ENCODE measurements at places on chromosomes 2 and 18.

GRCh38 chr2:9967053-9967775, 15.7 kb downstream of the GRHL1 start:
- DNase-seq: no peak

- DNase-seq: no peak
Measured at GRCh38 chr2:222955008-222955407, 94.2 kb downstream of the ACSL3 start.

- no peak for DNase-seq
Measured at GRCh38 chr2:60717691-60718090, 38.4 kb upstream of the PAPOLG start.

DNA sequence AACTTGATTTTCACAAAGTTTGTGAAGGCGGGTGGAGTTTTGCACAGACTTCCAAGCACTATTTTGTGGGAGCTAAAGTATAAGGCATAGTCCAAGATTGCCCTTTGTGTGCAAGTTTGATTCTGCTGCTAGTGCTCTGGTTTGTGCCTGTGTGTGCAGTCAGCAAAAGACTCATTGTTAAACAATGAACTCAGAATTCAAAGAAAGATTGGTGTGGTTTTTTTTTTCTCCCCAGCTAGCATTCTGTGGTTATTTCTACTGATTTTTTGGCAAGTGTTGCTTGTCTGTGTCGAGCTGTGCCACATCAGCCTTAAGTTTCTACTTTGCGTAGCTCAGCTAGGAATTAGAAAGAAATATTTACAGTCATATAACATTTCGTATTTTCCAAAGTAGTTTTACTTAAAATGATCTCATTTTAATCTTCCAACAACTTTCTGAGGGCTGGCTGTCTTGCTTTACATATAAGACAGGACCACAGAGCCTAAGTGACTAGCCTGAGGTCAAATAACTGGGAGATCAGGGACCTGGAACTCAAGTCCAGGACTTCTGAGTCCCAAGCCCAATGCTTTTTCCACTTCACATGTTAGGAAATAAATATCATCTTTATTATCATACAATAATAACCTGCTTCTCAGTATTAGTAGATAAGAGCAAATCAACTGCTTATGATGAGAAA, 69.8 kb downstream of the BABAM2 start:
- no peak for DNase-seq

DNA sequence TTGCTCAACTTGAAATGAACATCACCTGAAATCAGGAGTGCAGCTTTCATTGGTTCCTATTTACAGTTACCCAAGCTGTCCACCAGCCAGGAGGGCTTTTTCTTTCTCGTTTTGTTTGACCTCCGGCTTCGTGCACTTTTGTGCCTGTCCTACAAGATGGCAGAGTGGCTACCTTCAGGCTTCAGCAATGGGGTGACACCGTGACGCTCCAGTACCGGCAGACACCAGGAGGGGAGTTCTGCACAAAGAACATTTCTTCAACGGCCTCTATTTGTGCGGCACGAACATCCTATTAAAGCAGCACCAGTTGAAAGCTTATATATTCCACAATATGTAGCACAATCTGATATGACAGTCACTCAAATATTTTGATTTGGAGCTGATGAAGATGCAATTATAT, 18.3 kb downstream of the RNASEH1 start:
- DNase-seq: no peak

GRCh38 chr2:9703701-9704221, 73.0 kb upstream of the YWHAQ start:
- no peak for DNase-seq

DNA sequence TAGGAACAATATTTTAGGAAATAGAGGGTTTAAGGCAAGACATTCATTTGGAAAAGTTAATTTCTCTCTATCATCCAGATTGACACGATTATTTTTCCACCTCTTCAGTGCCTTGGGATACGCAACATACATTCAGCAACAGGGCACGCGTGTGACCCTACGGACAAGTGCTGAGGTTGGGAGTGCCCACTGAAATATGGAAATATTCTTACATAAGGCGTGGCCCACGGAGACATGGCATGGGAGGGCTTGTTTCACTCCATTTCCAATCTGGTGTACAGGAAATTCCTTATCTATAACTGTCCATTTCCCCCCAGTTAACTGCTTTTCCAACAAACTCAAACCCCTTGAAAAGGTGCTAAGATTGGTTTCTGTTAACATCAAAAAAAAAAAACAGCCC, 20.9 kb upstream of the KIDINS220 start:
- no peak for DNase-seq

DNA sequence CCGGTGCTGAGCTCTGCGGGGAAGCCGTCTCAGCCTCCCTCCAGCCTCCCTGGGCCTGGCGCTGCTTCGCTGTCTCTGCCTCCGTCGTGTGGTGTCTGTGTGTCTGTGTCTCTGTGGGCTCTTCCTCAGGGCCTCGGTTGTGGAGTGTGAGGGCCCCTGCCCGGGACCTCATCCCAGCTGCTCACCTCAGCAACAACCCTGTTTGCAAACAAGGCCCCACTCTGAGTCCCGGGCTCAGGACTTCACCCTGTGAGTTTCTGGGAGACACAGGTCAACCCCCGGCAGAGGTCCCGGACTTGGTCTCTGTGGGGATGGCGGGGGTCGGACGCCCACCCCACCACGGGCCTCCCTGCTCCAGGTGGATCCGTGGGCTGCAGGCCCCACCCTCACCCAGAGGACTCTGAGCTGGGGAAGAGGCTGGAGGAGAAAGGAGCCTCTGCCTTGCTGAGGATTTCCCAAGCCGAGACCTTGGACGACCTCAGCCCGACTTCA, 127.4 kb upstream of the CTDP1 start:
- DNase-seq: no peak

GRCh38 chr2:113407446-113408099, 29.9 kb upstream of the ZNG1B start:
- DNase-seq: no peak

- DNase-seq: no peak
Measured at GRCh38 chr2:123597988-123598387, 427.1 kb upstream of the CNTNAP5 start.

- DNase-seq: no peak
Measured at GRCh38 chr2:181164699-181165098, 184.3 kb downstream of the UBE2E3 start.

DNA sequence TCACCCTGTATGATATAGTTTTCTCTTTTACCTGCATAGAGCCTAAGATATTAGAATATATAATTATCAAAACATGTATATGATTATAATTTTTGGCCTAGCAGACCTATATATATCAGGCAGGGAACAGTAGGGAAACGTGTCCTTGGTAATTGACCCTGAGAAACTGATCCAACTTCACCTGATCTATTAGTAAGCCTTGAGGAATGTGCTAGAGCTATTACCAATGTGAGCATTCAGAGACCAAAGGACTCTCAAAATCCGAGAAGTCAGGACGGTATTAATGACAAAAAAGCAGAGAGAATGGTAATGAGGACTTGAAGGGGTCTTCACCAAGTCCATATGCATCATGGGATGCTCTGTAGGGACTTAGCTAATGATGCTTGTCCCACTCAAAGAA, 571.9 kb downstream of the CPS1 start:
- DNase-seq: no peak

DNA sequence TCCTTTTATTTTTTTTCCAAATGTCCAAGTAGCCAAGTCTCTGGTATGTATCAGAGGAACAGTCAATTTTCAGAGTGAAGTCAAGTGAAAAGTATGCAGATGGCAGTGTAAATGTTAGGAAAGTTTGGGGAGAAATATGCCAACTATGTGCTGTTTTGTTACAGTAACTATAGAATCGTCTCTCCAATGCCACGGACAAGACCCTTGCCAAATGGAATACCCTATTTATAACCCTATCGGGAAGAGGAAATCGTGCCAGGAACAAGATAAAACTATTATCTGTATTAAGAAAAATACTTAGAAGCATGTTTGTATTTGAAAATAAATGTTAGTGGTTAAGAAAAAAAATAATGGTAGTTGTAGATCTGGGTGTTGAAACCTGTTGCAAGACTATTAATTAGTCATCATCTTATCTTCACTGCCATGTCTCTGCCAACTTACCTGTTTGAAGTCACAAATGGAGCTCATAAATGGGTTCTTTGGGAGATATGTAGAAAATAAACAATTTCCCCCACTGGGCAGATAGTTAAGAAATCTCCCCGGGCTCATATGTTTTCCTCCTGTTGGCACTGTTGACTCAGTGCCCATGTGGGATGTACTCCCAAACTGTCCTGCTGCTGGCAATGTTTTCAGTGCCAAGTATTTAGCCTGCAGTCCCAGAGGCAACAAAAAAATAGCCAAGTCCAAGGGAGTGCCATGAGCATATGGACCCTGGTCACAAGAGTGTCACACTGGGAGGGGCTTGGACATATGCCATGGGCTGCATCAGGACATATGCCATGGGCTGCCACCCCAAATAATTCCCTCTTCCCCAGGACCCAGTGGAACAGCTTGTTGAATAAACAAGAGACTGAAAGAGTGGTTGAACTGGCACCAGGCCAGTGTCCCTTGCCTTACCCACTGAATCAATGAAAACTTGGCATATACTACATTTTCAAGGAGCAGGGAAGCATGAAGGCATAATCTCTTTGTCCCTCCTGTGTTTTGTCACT, 366.9 kb downstream of the OSR1 start:
- no peak for DNase-seq

Data from T follicular helper cell (primary cell).